GM04504 (cell line): ENCODE measurements at places on chromosomes 11 and 22.

GRCh38 chr11:20474882-20475517, 87.5 kb downstream of the PRMT3 start:
- no peak for DNase-seq

DNA sequence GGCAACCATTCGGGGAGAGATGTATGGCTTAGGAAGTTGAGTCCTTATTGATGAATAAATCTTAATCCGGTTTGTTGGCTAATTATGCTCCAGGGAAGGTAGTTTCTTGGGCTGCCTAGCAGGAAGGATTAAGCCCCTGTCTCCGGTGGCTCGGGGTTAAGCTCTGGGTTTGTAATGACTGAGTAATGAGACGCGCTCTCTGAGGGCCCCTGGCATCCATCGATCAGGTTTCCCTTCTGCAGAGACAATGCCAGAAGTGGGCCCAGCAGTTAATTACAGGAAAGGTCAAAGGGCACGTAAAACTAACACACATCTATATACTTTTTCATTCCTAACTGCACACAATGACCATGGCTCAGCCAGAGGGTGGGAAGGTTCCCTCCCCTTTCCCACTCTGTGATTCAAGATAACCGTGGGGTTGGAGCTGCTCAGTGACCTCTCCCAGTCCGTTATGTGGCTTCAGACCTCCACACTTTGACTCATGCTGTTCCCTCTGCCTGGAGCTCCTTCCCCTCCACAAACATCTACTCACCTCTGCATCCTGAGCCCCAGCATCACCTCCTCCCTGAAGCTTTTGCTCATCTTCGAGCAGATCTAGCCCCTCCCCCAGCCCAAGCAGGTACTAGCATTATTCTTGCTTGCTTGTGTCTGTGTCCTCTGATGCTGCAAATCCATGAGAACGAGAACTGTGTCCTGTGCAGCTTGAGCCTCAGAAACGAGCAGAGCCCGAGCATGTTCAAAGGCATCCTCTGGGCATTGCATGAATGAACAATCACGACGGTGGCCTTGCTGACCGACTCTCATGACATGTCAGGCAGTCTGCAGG, 16.6 kb downstream of the SCUBE1 start:
- no peak for DNase-seq

DNA sequence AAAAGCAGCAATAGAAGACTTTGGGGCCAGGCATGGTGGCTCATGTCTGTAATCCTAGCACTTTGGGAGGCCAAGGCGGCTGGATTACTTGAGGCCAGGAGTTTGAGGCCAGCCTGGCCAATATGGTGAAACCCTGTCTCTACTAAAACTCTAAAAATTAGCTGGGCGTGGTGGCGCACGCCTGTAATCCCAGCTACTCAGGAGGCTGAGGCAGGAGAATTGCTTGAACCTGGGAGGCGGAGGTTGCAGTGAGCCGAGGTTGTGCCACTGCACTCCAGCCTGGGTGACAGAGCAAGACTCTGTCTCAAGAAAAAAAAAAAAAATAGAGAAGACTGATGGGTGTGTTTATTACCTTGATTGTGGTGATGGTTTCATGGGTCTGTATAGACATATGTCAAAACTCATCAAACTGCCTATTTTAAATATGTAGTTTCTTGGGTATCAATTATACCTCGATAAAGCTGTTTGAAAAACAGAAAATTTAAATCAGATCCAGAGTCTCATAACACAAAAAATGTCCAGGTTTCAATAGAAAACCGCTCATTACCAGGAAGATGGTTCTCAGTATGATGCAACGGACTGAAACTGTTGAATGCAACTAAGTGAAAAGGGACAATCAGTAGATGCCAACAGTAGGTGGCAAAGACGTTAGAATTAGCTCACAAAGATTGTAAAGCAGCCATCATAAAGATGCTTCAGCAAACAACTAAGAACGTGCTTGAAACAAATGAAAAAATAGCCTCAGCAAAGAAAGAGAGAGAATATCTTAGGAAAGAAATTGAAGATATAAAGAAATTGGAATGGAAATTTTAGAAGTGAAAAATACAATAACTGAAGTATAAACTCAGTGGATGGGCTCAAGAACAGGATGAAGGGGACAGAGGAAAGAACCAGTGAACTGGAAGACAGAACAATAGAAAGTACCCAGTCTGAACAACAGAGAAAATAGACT, 33.1 kb upstream of the SEPTIN5 start:
- DNase-seq = no peak

DNA sequence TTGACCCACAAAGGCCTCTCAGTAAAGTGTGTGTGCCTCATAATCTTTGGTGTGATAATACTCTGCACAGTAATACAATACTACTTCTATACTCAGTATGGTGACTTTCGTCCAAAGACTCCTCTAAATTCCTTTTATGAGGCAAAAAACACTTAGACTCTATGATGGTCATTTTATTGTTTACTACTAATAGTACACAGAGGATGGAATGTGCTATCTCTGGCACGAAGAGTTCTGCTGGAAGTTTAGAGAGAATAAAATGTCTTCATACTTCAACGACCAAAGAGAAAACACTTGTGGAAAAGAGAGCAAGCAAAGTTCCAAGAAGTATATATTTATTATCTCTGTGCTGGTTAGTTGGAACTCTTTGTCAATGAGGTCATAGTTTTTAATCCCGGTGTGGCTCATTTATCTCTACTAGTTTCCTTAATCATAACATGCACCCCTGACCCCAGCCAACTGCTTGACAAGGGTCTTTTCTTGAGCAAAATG, 7.5 kb upstream of the CSTF3 start:
- DNase-seq = peak; percentile 13
